ENCODE measurements at places on chromosomes 5 and 9.

- no peak overlapping the region for H3K4me3 ChIP-seq
- no peak for DNase-seq
- H3K27ac ChIP-seq: no peak overlapping the region
These were observed 114.1 kb downstream of the JAKMIP2 start for GRCh38 chr5:147668385-147668784.

- H3K27ac ChIP-seq: no peak overlapping the region
- H3K36me3 ChIP-seq: no peaks in the 10 kb centered on the region
- DNase-seq: no peak
- H3K4me3 ChIP-seq: no peak overlapping the region
- H3K27me3 ChIP-seq: no peaks in the 10 kb centered on the region
These were observed 213.9 kb downstream of the PRDM9 start for GRCh38 chr5:23721336-23721735.

DNA sequence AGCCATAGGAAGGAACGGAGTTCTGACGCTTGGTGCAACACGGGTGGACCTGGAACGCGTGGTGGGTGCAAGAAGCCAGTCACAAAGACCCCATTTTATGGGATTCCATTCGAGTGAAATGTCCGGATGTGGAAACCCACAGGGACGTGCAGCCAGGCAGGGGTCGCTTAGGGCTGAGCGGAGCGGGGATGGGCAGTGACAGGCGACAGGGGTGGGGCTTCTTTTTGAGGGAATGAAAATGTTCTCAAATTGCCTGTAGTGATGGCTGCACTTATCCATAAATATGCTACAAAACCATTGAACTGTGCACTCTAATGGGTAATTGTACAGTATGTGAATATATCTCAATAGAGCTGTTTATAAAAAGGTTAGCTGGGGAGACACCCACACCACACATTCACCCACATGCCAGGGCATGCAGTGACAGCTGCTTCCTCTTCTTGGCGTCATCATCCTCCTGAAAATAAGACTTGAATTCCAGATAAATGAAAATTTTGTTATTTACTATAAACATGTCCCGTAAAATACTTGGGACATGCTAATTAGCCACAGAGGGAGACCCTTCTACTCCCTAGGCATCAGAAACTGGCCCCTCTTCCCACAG lies 71.3 kb upstream of the OLFM1 start:
- H3K36me3 ChIP-seq: no peaks in the 10 kb centered on the region
- H3K27ac ChIP-seq: no peak overlapping the region
- no peak overlapping the region for H3K4me3 ChIP-seq
- no peaks in the 10 kb centered on the region for H3K4me1 ChIP-seq
- peaks cover 7% of the 10 kb centered on the region for H3K27me3 ChIP-seq

DNA sequence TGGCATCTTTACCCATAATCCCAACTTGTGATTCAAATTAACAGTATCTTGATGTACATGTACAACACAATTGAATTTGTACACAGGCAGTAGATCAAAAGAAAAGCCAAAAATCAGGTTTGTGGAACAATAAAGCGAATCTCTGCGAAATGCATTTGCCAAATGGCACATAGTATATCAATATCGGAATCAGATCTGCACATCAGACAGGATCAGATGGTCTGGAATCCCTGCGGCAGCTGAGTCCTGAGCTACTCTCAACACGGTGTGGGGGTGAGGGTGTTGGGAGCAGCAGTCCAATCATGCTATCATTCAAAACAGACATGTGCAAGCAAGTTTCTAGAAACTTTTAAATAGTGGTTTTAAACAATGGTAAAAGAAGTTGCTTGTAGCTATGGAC lies 358.3 kb downstream of the SEMA5A start:
- no peak for DNase-seq
- no peaks in the 10 kb centered on the region for H3K4me1 ChIP-seq
- no peak overlapping the region for H3K27ac ChIP-seq

GRCh38 chr9:87686520-87687090 lies 39.3 kb upstream of the CTSL start:
- H3K4me3 ChIP-seq: no peak overlapping the region
- H3K36me3 ChIP-seq: peaks cover 47% of the 10 kb centered on the region
- DNase-seq: no peak

Measured in HepG2 (cell line).